GM12864 (cell line): ENCODE measurements at places on chromosomes 5 and 9.

DNA sequence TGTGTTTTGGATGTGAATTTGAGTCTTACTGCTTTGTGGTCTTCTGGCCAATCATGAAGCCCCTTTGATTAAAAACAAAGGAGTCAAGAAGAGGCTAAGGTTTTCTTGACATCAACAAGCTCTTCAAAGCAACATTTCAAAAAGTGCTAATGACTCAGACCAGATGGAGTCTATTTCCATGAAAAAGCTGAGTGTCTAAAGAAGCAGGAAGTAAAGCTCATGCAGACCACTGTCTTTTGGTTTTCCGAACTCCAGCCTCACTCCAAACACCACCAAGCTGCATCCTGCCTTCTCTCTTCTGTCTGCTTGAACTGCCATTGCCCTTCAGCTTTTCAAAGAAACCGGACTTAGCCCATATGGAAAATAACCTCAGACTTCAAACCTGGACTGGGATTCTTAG is 115.2 kb downstream of the PRDM6 start:
- DNase-seq, result no peak

DNA sequence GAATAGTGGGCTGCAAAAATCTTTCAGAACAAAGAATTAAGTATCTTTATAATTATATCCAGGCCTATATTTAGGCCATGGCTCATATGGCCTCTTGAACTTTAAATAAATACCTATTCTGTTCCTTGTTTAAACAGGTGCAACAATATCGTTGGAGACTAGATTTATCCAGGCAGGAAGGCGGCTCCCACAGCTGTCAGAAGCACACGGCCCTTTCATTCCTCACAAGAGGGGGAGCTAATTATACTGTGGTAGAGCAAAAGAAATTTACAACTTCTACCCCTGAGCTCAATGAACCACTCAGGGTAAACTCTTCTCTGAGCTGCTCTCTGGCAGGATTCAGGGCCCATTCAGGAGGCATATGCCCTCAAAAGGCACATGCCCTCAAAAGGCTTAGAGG is 31.3 kb downstream of the TMEM174 start:
- DNase-seq, result no peak

- no peak for DNase-seq
Observed at GRCh38 chr5:150413176-150413901, 629 bp upstream of the CD74 start.

GRCh38 chr9:137032858-137033257 is 970 bp upstream of the FUT7 start:
- no peak for DNase-seq

- no peak for DNase-seq
Observed at GRCh38 chr9:136504512-136505348, 21.9 kb upstream of the SEC16A start.

DNA sequence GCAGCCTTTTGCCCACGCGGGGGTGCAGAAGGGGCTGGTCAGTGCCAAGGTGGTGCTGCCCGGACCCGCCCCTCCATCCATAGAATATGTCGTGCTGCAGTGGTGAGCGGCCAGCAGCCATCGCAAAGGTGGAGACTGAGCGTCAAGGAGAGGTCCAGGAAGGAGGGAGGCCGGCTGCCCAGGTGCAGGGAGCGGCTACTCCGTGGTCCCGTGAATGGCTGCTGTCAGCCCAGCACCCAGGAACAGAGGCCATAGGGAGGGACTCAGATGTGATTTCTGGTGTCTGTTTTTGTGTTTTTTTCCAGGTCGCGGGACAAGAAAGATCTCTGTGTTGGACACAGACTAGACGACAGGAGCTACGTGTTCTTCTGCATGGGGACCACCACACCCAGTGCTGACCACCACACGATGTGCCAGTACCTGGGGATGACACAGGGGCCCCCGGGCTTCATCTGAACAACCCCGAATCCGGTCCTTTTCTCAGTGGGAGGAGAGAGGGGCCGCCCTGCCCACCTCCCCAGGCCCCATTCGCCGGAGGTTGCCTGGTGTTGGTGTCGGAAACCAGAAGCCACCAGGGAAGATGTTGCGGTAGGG is 29.0 kb downstream of the PAEP start:
- no peak for DNase-seq

DNA sequence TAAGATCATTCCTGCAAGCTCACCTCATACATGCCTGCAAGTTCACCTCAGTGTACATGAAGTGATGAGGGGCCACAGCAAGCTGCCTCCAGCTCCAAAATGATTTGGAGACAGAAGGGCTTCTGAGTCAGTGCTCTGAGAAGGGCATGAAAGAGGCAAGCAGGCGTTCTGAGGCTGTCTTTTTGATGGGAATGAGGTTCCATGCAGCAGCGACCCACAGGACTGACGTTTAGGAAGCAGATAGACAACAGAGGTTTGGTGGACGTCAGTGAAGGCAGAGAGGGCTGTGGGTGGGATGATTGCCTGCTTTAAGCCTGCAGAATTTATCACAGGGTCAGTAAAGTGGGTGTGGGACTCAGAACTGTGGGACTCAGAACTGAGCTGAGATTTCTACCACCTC is 8.9 kb upstream of the SMIM32 start:
- DNase-seq, result no peak

DNA sequence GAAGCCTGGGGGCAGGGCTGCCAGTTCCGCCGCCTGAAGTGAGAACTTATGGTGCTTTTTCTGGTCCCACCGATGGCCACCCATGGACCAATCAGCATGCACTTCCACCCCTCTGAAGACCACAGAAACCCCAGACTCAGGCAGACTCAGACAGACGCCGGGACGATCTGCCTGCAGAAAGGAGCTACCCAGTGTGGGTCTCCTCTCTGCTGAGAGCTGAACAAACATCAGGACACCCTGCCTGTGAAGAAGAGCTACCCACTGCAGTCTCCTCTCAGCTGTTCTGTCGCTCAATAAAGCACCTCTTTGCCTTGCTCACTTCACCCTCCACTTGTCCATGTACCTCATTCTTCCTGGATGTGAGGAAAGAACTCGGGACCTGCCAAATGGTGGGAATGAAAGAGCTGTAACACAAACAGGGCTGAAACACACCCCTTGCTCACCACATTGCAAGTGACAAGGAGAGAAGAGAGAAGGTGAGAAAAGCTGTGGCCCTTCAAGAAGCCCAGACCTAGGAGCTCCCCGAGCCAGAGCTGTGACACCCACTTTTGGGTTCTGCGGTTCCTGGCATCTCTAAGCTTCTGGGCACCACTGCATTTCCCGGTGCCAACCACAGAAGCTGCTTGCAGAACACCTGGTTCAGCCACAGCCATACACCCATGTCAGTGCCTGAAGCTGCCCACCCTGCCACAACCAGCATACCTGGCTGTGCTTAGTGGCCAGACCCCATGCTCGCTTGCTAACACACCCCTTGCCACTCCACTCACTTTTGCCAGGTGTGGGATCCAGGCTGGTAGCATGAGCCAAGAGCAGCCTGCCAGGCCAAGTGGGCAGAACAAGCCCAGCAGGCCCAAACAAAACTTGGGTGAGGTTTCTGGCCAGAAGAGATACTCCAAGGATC is 114.3 kb upstream of the TSLP start:
- DNase-seq, result no peak

- no peak for DNase-seq
Observed at GRCh38 chr9:130268521-130269211, 3.1 kb downstream of the HMCN2 start.

GRCh38 chr5:135488727-135489465 is 36.7 kb upstream of the TIFAB start:
- DNase-seq, result no peak

- DNase-seq, result no peak
Observed at GRCh38 chr9:129619787-129620668, 873 bp downstream of the C9orf50 start.

DNA sequence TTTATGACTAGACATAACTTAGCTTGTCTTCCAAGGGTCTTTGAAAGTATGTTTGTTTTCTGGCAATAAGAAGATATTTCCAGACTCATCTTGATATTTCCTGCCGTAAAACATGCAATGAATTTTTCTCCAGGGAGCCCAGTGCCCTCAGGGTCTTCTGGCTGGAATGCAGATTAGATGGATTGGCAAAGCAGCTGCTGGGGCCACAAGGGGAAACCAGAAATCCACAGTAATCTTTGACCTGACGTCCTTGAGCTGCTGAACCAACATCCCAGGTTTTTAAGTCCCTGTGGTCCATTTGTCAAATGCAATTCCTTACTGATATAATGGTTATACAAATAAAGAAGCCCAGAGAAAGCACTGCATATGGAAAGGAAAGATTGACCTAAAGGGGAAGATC is 93.0 kb downstream of the THBS4 start:
- no peak for DNase-seq

DNA sequence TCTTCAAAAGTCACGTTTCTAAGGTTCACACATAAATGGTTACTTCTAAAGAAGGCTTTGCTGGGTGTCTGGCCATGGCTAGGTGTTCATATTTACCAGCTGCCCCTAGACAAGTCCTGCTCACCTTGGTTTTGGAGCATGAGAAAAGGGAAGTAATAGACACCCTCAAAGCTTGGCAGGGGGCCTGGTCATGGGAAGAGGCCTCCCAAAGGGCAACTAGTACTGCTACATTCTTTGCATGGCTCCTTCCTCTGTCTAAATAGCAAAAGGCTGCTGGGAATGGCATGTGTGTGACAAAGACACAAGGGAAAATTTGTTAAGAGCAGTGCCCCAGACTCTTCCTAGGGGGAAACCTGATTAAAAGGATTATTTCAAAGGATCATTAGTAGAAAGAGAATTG is 93.4 kb downstream of the NRG2 start:
- DNase-seq, result no peak

- no peak for DNase-seq
Observed at GRCh38 chr9:91056917-91057316, 255.3 kb downstream of the SYK start.

GRCh38 chr5:134902071-134902801 is 2.7 kb upstream of the PCBD2 start:
- DNase-seq, result peak; percentile 68

DNA sequence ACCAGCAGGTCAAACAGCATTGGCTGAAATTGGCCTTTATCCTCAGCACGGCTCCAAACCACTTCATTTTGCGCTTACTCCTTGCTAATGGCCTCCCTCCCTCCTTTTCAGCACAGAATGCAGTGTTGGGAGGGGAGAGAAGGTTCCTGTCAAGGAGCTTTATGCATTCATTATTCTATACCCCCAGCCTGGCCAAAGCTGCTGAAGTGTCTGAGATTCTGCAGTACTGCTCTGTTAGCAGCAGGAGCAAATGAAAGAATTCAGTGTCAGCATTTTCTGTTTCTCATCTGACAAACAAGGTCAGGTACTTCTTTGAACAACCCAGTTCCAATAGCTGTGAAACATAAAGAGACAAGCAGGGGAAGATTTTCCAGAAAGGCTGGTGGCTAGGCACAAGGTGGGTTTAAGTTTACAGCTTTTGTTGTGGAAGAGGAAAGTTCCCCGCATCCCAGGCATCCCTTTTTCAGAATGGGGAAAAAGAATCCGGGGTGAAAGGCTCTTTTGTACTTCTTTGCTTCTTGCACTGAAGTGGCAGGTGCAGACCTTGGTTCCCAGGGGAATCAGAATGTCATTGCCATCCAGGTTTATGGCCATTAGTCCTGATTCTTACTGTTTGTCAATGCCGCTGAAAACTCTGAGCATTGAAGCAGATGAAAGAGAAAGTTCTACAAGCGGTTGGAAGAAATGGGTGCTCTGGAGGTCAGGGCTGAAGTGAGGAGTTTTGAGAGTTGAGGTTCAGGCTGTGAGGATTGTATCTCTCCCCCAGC is 109.3 kb upstream of the APC start:
- DNase-seq, result no peak

- DNase-seq, result no peak
Observed at GRCh38 chr9:127812011-127812410, 9.3 kb downstream of the FPGS start.

- no peak for DNase-seq
Observed at GRCh38 chr5:123700624-123701287, 188.8 kb downstream of the CSNK1G3 start.

DNA sequence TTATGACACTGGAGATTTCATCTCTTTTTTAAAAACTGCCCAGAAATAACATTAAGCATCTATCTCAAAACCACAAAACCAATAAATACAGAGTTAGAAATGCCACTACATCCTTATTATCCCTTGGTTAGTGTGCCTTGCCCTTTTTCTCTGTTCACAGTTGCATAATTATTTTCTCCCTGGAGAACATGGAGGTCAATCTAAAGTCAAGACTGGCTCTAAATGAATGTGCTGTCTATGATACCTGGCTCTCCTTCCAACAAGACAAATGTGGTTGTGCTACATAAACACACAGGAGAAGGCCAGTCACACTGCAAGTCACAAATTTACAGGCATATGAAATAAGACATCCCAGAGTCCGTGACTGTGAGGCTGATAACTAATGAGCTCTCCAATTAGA is 2.8 kb downstream of the FBN2 start:
- no peak for DNase-seq

GRCh38 chr9:30815585-30815984 is 1568.9 kb upstream of the ACO1 start:
- no peak for DNase-seq

- peak; percentile 12 for DNase-seq
Observed at GRCh38 chr9:107816561-107817021, 327.0 kb upstream of the KLF4 start.

DNA sequence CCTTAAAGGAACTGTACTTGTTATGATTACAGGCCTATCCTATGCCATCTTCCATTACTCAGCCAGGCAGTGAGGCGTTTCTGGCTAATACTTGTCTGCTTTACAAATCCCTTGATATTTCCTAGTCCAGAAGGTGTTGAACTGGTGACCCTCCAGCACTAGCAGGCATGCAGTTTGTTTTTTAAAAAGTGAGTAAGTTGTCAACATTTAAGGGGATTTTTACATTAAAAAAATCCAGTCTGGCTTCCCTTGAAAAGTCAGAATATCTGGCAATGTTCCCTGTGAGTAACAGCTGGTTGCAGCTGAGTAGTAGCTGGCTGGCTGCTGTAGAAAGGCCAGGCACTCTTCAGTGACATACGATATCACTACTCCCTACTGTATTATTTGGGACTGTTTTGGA is 21.8 kb downstream of the GRIN3A start:
- no peak for DNase-seq

- DNase-seq, result no peak
Observed at GRCh38 chr9:37769995-37770394, 14.9 kb downstream of the EXOSC3 start.

DNA sequence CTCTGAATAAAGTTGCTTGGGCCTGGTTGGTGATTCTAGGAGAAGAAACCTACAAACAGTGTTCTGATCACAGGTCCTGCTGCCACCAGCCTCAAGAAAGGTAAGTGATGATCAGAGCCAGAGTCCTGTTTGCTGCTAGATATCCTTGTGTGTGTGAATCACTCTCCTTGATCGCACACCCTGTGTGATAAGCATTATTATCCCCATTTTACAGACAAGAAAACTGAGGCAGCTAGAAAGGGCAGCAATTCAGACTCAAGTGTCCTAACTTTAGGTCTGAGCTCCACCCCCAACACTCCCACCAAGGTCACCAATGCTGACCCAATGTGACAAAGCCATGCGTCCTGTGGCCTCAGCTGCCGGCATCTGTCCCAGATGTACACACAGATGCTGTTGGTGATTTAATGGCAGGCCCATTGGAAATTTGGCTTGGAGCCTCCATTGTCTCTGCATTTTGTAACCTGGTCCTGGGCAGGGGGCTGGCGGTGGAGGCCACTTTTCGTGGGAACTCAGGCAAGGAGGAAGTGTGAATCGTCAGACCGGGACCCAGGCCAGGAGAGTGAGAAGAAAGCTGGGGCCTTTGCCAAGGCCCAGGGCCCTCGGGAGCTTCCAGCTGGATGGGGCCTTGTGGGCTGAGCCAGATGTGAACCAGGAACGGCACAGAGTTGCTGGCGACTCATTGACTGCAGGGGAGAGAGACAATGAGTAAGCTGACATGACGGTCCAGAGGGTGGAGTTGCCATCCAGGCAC is 29.8 kb upstream of the GGTA1 start:
- DNase-seq, result no peak
